ENCODE measurements at places on chromosomes 1 and 21. TPM values are rescaled to one million over a fixed set of nuclear protein-coding genes. Genes with fewer than 3 reads are reported as not detected.

LCE2B gene
- total RNA-seq = not detected

SPRR2A gene
- total RNA-seq = not detected

DTL gene
- total RNA-seq = 5.5 TPM

ARHGEF16 gene
- 2.5 TPM for total RNA-seq

TMEM82 gene
- total RNA-seq = not detected

CFAP45 gene
- 5.8 TPM for total RNA-seq

PRXL2B gene
- total RNA-seq = 30.2 TPM

NBPF4 gene
- total RNA-seq = 0.46 TPM
